ENCODE measurements at places on chromosomes 3 and 15.
A peak's percentile ranks its signal among the peaks of the same experiment; 100 is the strongest.

- DNase-seq = no peak
These were observed 28.0 kb downstream of the RAD51 start for GRCh38 chr15:40722934-40723333.

- DNase-seq = no peak
These were observed 30.7 kb upstream of the SNRK start for GRCh38 chr3:43255662-43256061.

GRCh38 chr3:124784686-124785382 lies 54.6 kb downstream of the UMPS start:
- no peak for DNase-seq

GRCh38 chr15:93110502-93111040 lies 21.6 kb upstream of the RGMA start:
- peak; percentile 18 for DNase-seq

DNA sequence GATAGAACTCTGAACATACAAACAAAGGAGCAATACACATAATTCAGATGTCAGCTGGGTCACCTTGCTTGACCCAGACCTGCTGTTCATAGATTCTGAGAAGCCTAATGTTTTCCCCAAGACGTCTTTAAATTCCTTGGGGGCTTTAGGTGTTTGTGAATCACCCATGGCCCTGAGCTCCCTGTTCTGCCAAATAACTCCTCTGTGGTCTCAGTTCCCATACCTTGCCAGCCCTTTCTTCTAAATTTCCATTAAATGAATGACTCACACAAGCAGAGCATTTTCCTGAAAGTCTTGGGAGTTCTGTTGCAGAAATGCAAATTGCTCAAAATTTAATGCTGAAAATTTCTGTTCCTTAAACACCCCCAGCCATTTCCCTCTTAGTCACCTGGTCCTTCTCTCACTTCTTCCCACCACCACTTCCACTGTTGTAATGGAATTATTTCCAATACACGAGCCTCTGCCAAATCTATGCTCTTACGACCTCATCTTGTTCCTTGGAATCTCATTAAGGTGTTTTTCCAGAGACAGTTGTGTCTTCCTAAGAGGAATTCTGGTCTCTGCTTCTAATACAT lies 33.4 kb upstream of the PSMD6 start:
- DNase-seq = no peak

DNA sequence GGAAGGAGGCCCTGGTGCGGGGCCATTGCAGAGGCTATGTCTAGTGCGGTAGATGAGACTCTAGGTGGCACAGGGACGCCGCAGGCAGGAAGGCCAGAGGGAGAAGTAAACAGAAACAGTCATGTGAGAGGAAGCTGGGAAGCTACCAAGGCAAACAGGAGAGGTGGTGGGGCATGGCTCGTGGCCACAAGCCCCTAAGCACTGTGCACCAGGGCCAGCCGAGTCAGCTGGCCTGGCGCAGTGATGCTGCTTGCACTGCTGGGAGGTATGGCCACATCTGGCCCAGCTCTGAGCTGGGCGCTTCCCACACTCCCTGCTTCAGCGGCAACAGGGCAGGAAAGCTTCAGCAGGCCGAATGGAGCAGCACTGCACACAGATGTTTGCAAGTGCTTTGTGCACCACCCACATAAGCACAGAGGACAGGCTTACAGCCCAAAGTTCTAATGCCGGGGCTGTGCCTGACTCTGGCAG lies 76.6 kb downstream of the SRGAP3 start:
- DNase-seq = no peak

- no peak for DNase-seq
These were observed 51.3 kb upstream of the OSBPL11 start for GRCh38 chr3:125646581-125646980.

DNA sequence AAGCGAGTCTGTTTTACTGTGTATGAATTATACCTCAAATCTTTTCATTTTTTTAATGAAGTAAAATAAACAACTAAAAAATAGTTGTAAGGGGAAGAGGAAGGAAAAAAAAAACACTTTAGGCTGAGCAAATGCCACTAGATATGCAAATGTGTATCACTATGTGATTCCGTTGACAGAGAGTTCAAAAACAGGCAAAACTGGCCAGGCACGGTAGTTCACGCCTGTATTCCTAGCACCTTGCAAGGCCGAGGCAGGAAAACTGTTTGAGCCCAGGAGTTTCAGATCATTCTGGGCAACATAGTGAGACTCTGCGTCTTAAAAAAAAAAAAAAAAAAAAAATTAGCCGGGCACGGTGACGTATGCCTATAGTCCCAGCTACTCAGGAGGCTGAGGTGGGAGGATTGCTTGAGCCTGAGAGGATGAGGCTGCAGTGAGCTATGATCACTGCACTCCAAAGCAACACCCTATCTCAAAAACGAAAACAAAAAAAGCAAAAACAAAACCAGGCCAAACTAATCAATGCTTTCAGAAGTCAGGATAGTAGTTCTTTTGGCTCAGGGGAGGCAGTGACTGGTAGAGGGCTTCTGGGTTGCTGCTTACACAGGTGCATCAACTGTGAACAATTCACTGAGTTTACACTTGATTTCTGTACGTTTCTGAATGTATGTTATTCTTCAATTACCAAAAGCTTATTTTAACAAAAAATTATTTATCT lies 7.4 kb downstream of the PRC1 start:
- DNase-seq = no peak

DNA sequence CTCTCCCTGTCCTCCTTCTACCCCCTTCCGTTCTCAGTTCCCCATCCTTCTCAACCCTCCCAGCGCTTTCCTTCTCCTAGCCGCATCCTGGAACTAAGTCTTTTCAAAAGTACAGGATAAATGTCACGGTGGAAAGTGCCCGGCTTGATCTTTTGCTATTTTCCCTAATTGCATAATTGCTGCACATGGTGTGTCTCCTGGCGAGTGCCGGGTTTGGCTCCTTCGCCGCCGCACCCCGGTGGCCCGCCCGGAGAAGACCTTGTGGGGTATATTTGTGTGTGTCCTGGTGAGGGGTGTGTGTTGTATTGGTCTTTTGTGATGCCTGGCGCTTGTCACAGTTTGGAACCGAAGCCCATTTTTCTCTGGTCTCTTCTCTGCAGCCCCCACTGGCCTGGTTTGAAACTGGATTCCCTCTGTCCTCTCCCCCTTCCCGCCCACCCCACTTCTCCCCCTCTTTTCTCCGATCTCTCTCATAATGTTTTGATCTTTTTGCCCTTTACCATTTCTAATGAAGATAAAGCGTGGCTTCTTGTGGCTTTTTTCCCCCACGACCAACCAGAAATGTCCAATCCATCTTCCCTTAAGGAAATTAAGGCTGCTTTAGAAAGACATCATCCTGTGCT lies 692 bp downstream of the UBE2E2 start:
- DNase-seq = peak; percentile 51

DNA sequence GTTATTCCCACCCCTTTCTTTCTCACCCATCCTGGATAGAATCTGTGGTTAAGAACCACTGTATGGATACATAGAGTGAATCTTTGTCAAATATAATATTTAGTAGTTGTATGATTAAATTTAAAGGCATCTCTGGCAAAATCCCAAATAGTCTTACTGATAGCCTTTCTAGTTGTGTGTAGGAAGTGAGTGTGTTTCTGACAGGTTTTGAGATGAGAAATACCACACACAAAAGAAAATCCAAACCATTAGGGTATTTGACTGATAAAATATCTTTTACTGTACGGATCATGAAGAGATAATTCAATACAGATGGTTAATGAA lies 44.7 kb upstream of the PLCL2 start:
- DNase-seq = no peak

- DNase-seq = peak; percentile 21
These were observed at the start of gene RFTN1 for GRCh38 chr3:16513141-16514020. RFTN1 (minus strand) TSS chr3:16513699; CDS start chr3:16493869, 19,830 bp downstream.

- peak; percentile 42 for DNase-seq
These were observed 76.0 kb downstream of the TRANK1 start for GRCh38 chr3:36868614-36869436.

GRCh38 chr3:66504850-66505641 lies 4.2 kb upstream of the LRIG1 start:
- no peak for DNase-seq

DNA sequence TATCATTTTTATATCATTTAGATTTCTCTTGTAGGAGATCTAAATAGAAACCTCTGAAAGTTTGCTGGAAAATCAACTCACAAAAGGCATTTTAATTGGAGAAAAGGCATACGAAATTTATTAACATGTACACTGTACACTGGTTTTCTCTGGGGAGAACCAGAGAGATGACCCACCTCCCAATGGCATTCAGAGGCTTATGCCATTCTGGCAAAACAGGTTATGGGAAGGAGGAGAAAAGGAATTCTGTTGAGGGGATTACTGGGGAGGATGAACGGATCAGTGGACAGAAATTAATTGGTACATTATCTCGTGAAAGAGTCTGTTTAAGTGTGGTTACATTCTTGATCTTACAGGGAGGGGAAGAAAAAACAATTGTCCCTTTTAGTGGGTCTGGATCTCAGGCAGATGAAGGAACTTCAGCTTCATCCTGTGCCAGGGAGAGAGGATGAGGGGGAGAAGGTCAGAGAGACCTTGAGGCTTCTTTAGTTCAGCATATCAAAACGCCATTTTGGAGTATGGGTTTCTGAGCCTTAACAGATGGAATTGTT lies 16.5 kb downstream of the RAB11A start:
- no peak for DNase-seq

GRCh38 chr3:128923576-128923975 lies 44.2 kb downstream of the ACAD9 start:
- DNase-seq = no peak

- no peak for DNase-seq
These were observed 16.0 kb upstream of the ADIPOQ start for GRCh38 chr3:186826410-186826975.

DNA sequence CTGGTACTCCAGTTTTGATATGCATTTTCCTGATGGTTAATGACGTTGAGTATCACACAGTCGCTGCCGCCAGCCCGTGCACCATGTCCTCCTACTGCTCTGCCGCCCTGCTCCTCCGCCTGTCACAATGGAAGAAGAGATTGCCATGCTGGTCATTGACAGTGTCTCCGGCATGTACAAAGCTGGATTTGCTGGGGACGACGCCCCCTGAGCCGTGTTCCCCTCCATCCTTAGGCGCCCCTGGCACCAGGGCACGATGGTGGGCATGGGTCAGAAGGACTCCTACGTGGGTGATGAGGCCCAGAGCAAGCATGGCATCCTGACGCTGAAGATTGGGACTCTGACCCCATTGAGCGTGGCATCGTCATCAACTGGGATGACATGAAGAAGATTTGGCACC lies 65.9 kb downstream of the SYN2 start:
- DNase-seq = no peak

GRCh38 chr3:175656461-175656860 lies 797.3 kb downstream of the NAALADL2 start:
- DNase-seq = peak; percentile 10

GRCh38 chr3:131731709-131732108 lies 228.9 kb upstream of the MRPL3 start:
- DNase-seq = no peak

GRCh38 chr3:71087143-71088018 lies 496.1 kb downstream of the FOXP1 start:
- DNase-seq = peak; percentile 79

DNA sequence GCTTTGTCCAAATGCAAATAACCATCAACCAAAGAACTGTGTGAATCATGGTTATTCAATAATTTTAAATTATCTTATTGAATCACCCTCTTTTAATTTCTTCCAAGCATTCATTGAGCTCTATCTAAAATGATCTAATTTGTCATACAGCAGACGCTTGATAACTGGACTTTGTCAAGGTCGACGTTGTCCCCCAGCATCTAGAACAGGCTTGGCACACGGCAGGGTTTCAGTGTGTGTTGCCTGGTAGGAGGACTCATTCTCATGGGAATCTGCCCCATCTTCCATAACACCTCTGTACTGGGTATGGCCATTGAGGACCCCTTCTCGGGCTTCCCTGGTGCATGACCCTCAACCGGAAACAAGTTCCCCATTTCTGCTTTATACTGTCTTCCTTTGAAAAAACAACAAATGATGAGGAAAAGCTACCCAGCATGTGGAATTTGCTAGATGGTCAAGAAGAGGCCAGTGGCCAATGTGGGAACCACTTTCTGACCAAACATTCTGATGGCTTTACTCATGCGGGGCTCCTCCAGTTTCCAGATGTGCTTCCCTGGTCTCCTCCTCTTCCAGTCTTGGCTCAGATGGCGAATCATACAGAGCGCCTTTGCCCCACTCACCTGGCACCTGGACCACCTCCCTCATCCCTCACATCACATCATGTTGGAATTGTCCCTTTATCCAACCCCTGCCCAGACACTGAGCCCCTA lies 41.7 kb upstream of the SEC22A start:
- DNase-seq = no peak

DNA sequence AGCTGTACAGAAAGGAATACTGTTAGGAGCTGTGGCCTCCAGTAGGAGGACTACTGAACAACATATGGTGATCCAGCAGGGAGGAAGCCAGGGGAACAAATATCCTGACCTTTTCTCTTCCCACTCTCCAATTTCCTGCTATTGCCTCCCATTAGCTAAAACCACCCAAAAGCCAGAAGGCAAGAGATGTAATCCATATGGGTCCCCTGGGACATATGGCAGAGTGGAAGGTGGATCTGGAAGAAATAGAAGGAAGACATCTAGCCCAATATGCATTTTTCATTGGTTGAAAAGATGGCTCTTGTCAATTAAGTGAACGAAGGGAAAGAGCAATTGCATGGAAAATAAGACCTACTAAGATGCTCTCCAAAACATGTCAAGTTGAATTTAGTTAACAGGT lies 167.2 kb downstream of the CNTN3 start:
- DNase-seq = no peak

DNA sequence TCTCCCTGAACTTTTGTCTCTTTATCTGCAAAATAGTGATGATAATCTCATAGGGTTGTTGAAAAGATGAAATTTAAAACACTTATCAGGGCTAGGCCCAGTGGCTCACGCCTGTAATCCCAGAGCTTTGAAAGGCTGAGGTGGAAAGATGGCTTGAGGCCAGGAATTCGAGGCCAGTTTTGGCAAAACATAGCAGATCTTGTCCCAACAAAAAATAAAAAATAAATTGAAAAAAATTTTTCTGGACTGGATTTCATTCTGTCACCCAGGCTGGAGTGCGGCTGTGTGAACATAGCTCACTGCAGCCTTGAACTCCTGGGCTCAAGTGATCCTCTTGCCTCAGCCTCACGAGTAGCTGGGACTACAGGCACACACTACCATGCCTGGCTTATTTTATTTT lies 29.6 kb downstream of the LMLN start:
- no peak for DNase-seq

GRCh38 chr15:41503669-41504010 lies 10.0 kb downstream of the ITPKA start:
- no peak for DNase-seq

GRCh38 chr3:87206070-87206469 lies 21.0 kb upstream of the CHMP2B start:
- peak; percentile 51 for DNase-seq

- peak; percentile 85 for DNase-seq
These were observed 56.0 kb upstream of the FLNB start for GRCh38 chr3:57952208-57952631.

- peak; percentile 14 for DNase-seq
These were observed 166.7 kb downstream of the FOXP1 start for GRCh38 chr3:71416876-71417275.

DNA sequence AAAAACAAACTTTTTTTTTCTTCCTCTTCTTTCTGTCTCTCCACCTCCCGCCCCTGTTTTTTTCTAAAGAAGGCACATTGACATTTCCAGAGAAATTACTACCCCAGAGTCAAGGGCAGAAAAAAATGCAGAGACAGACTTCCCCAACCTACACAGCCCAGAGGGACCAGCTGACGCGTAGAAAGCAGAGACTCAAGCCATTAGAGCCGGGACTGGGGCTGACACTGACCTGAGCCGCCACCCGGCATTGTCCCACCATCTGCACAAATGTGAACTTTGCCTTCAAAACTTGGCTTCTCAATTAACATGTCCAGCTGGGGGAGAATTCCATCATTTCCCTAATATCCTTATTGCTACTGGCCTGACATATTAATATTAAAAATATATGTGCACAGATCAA lies 385.6 kb downstream of the NR2F2 start:
- DNase-seq = no peak

Measured in trophoblast cell (in vitro differentiated cells and primary cell).